ENCODE measurements at places on chromosomes 4 and X.
A peak's percentile ranks its signal among the peaks of the same experiment; 100 is the strongest.

DNA sequence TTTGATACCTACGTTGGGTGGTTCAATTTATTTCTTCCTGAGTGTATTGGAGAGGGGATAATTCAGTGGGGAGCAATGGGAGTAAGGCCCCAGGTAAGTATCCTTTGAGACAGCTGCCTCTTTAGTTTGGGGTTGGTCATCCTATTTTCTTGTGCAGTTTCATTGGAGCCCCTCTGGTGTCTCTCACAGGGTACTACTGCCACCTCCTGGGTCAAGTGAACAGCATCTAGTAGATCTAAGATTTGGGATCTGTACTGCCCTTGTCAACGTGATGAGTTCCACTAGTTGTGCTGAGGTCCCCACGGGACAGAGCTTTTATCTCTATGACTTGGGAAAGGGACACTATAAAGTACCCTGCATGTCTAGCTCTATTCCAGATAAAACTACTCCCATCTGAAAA, 80.6 kb downstream of the PBDC1 start:
- peak; percentile 31 for DNase-seq

GRCh38 chr4:38109370-38109769, 149.2 kb downstream of the PTTG2 start:
- no peak for DNase-seq

DNA sequence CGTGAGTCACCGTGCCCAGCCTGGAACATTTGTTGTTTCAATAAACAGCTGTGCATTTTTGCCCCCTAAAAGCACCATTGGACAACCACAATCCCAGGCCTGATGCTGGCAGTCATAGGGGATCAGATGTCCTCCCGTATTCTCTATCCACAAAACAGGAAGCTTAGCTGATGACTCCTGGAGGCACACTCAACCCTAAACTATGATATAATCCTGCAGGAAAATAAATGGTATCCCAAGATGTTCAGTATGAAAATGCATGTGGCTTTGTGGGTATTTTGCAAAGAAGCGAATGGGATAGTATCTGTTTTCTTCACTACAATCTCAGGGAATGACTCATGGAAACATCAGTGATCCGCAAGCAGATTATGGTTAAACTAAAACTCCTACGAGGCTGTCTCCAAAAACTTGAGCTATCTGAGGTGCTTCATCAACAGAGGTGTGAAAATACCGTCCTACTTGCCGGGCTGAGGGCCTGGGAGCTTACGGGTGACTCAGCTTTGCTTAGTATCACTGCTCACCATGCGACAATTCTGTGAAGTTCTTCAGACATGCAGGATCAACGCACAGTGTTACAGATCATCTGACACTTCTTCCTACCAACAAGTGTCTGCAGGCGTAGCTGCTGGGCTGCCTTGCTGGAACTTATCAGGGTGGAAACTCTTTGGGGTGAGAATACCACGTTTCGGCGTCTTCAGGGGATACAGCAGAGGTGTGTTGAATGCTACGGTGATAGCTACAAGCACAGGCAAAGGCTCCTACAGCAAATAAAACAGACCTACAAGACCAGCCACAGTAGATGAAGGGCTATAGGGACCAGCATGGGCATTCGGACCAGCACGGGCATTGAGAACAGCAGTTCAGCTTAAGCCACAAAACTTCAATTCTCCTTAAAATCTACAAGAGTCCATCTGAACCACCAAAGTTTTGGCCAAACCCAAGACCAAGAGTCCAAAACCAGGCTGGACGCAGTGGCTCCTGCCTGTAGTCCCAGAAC, 148.5 kb downstream of the DHRSX start:
- DNase-seq: no peak

DNA sequence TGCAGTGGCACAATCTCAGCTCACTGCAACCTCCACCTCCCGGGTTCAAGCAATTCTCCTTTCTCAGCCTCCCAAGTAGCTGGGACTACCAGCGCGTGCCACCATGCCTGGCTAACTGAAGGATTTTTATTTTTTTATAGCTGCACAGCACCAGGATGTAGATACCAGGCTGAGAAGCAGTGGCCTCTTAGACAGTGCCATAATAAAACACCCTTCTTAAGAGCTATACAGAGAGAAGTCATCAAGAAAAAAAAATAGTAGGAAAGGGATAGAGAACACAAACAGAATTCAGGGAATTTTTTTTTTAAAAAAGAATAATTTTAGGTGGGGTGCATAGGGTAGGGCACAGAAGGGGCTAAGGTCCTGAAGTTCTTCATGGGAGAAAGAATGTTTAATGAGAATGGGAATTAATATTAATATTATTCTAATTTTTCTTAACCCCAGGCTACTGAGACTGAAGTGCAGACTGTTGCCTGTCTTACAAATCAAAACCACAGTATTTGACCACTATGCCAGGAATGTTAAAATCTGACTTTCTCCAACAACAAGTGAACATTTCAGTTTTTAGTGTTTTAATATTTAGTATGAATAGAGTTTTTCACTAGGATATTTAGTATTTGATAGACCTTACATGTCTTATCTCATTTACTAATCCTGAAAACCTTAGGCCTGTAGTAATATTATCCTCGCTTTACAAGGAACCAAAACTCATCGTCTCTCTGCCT, 146.7 kb downstream of the KCNIP4 start:
- DNase-seq: no peak

DNA sequence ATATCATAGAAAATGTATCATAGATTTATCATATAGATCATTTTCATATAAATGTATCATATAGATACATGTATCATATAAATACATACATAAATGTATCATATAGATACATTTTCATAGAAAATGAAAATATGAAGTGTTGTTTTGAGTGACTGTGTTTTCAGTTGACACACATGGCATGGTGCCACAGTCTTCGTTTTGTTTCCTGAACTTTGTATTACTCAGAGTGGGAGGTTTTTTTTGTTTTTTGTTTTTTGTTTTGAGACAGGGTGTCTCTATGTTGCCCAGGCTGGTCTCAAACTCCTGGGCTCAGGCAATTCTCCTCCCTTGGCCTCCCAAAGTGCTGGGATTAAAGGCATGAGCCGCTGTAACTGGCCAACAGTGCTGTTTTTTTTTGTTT, 3.9 kb downstream of the RBM10 start:
- no peak for DNase-seq

DNA sequence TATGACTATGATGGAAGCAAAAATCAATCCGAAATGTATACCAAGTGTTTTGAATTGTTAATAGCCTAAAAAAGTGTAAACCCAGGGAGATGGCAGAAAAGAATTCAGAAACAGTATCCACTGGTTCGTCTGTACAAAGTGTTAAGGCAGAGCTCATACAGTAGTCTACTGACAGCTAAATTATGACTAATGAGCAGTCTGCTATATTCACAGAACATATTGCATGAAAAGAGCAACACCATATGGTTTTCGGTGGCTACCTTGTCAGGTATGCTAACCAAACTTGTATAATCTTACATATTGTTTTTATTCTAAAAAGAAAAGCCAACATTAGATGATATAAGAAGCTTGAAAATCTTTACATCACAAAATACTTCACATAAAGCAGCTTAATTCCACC, 18.5 kb downstream of the EPHA5 start:
- no peak for DNase-seq

DNA sequence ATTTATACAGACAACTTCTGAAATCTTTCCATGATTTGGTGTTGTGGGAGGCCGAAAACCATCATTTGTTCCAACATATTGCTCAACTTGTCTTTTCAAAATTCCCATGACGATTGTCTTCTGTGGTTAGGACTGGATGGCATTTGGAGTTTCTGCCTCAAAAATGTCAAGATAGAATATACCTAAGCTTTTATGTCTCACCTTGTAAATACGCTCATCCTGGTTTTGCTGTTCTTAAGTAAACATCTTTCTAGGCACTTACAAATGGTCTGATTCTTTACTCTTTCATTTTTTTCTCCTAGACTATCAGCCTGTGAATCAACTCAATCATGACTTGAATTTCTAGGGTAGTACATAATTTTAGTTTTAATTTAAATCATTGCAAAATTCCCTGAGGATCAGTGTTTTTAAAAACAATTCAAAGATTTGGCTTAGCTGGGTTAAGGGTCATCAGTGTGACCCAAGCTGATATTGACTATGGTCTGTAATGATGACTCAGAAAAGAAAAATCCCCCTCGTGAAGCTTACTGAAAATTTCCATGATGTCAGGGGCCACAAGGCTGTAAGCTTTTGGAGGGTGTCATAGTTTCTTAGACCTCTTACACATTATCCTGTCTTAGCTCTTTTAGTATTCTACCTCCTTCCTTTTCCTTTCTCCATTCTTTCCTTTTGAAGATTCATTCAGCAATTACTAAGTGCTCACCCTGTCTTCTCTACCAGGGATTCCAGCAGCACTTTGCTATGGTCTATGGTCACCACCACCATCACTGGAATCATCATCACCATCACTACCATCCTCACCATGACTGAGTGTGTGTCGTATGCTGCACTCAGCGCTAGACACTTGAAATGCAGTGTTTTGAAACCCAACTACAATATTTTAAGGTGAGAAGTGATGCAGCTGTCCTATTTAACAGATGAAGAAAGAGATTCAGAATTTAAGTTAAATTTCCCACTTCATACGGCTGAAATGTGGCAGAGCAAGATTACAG, 124.4 kb downstream of the CPE start:
- DNase-seq: peak; percentile 14

DNA sequence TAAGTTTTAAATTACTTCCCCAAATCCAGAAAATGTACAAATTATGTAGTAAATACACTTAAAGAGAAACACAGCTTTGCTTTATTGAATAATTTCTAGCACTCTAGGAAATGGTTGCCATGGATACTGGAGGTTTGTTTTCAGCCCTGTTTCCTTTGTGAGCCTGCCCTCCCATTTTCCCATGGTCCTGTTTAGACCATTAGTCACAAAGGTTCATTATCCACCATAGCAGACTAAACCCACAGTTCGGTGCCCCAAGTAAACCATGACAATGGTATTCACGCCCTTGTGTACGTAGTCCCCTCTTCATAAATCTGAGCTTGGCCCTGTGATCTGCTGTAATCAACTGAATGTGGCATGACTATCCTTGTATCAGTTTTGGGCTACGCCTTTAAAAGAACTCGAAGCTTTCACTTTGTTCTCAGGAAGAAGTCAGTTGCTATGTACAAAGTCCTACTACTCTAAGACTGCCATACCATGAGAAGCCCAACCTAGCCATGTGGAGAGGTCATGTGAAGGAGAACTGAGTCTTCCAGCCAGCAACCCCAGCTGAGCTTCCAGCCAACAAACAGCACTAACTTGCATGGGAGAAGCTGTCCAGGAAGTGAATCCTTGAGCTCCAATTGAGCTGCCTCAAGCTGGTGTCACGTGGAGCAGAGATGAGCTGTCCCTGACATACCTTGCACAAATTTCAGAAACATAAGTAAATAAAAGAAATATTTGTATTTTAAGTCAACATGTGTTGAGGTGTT, 300.4 kb downstream of the LDB2 start:
- no peak for DNase-seq

All from GM10248 (cell line).